ENCODE measurements at places on chromosomes 1 and 21.

DNA sequence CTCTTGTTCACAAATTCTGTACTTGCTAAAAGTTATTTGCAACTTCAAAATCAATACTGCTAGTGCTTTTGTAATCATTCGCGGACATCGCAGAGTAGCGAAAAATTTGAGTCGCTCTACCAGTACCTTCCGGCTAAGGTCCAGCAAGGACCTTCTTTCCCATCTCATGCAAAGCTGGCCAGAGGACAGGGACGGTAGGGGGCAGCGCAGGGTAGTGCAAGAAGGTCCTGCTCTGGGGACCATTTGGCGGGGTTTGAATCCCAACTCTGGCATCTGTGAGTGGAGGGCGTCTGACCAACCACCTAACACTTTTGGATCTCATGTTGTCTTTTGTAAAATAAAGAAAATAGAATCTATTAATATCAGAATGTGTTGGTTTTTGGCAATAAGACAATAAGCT is 258.3 kb downstream of the SPATA17 start:
- DNase-seq: no peak

DNA sequence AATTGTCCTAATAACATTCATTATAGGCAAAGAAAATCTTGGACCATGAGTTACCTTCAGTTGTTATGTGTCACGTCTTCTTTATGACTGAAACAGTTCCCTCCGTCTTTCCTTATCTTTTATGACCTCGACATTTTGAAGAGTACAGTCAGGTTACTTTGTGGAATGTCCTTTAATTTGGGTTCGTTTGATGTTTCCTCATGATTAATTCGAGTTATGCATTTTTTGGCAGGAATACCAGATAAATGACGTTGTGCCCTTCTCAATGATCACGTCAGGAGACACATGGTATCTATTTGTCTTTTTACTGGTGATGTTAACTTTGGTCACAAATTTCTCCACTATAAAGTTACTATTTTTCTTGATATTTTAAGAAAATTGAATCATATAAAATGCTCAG is 17.3 kb upstream of the KLF17 start:
- no peak for DNase-seq

GRCh38 chr1:236124965-236125364 is 17.4 kb upstream of the GPR137B start:
- no peak for DNase-seq

DNA sequence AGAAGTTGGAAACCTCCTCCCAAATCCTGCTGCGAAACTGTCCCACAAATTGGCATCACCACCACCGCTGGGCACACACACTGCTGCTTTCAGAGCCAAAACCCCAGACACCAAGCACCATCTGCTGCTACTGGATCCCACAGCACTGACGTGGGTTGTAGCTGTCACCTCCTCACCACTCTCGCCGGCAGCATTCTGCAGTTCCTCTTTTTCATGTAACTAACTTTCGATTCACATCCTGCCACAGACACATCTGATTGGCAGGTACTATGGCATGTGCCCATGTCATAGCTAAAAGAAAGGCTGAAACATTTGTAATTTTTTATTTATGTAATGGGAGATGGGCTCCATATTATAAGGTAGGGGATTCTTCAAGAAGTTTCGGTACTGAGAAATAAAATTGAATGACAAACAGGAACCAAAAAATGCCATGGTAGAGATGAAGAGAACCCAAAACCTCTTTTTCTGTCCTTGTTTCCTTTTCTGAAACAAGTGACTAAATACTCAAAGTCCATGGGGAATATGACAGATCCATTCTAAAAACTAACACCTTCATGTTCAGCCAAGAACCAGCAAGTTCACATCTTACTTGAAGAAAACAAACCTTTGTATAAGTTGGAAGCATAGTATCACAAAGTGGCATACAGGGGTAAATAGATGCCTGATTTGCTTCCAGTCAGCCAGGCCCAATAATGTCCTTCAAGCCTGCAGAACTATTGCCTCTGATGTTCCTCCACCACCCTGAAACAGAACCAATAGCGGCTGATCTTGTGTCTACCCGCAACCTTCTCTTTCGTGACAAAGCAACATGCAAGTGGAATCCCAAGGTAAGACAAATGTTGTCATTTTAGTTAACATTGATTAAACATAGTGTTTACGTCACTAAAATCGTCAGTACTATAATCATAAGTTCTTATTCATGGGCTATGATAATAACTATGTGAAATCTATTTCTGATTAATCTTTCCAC is 26.6 kb upstream of the RGS13 start:
- peak; percentile 89 for DNase-seq

DNA sequence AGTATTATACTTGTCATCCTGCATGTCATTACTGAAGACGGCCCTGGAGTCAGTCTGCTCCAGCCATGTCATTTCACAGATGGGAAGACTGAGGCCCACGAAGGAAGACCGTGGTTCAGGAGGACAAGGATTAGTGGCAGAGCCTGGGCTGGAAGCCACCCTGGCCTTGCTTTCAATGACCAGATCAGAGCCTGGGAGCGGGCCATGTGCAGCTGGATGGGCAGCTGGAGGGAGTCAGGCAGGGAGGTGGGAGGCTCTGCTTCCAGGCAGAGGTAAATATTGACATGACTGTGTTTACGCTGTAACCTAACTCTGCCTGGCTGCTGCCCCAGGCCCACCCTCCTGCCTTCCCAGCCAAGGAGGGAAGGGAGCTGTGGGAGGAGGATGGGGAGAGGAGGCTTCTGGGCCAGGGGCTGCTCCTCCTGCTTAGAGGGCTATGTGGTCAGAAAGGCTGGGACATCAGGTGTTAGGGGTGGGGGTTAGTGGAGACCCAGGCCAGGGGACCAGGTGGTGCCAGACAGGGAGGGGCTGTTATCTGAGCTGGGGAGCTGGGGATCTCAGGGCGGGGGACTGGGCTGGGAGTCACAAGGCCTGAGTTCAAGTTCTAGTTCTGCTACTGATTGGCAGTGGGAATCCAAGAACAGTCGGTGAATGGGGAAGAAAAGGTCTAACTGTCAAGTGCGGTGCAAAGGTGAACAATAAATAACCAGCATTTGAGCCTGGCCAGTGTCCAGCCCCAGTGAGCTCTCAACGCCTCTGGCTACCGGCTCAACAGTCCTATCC is 48.5 kb upstream of the ECE1 start:
- DNase-seq: no peak

DNA sequence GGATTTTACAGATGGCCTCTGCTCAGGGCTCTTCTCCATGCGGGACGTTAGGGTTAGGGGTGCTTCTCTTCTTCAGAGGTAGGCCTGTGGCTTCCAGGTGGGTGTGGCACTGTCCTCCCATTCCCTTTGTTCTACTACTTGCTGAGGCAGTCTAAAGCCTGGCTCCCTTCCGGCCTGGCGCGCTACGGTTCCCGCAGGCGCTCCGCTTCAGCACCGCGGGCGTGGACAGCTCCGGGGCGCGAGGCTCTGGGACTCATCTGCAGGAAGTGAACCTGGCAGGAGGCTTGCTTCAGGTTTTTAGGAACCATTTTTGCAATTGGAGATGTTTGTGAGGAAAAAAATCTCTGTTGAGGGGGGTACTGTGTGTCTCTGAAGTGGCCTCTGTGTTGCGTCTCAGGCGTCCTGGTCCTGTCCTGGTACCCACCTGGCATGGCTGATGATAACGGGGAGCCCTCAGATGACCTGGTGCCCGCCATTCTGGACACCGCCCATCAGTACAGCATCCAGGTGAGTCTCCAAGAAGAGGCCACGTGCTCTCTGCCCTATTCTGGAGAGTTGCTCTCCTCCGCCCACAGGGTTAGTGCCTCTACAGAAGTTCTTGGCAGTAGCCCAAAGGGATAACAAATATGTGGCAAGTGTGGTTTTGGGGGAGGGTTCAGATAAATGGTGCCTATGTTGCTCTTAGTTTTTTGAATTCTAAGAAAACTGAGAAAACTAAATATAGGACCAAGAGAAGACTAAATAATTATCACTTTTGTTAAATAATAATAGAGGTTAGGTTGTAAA is 1.9 kb downstream of the MANEAL start:
- DNase-seq: peak; percentile 15

DNA sequence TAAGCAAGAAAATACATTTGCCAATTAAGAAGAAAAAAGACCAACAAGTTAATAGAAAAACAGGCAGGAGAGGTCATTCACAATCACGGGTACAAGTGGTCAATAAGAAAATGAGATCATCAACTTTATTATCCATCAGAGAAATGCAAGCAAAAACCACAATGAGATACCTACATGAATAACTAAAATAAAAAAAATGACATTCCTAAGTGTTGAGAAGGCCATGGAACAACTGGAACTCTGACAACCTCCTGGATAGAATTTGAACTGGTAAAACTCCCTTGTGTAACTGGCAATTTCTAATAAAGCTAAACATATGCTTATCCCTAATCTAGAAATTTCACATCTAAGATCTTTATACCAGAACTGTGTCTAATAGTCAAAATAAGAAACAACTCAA is 135.4 kb upstream of the BACE2 start:
- no peak for DNase-seq

DNA sequence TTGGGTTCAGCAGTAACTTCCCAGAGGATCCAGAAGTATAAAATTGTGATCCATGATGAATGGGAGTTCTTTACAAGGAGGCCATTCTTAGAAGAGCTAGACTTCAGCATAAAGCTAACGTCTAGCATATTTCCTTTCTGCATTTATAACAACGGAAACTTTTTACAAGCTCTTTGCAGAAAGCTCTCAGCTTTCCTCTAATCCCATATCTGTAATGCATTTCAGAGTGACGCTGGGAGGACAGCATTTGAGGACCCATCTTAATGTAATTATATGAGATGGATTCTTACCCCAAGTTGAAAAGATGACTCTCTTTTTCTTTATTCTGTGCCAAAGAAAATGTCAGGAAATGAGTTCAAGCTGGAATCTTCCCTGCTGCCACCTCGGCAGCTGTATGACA is 132.0 kb upstream of the CACHD1 start:
- DNase-seq: no peak

DNA sequence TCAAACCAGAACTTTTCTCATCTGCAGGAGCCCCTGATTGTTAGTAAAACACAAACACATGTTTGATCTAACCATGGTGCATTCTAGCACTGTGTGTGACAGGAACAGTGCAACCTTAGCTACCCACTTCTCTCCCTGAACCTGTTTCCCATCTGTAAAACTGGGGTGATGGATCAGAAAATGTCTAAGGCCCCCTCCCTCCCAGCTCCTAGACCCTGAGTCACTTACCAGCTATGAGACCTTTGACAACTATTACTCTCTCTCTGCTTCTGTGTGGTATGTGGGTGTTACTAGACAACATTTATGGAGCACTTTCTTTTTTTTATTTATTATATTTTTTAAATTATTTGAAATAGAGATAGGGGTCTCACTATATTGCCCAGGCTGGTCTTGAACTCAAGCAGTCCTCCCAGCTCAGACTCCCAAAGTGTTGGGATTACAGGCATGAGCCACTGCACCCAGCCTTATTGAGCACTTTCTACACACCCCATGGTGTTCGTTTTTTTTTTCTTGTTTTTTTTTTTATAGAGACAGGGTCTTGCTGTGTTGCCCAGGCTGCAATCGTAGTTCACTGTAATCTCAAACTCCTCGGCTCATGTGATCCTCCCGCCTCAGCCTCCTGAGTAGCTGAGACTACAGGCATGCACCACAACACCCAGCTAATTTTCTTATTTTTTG is 2.6 kb downstream of the INPP5B start:
- DNase-seq: no peak

DNA sequence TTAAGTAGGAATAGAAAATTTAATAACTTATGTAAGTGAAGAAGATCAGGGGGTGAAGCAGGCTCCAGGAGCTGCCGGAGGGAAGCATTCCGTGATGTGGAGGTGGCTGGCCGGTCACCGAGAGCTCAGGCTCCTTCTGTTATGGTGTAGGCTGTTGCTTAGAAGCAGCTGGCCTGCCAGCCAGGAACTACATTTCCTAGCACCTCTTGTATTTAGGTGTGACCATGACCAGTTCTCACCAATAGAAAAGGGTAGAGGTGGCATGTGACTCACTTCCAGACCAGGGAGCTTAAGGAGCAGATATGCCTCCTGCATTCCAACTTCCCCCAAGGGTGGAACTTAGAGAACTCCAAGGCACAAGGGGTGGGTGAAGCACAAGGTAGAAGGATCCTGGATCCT is 120.7 kb downstream of the ACTL8 start:
- DNase-seq: no peak

GRCh38 chr1:39538531-39539251 is 37.9 kb downstream of the PABPC4 start:
- DNase-seq: no peak

- DNase-seq: no peak
Measured at GRCh38 chr1:195831789-195832188, 776.5 kb downstream of the KCNT2 start.

DNA sequence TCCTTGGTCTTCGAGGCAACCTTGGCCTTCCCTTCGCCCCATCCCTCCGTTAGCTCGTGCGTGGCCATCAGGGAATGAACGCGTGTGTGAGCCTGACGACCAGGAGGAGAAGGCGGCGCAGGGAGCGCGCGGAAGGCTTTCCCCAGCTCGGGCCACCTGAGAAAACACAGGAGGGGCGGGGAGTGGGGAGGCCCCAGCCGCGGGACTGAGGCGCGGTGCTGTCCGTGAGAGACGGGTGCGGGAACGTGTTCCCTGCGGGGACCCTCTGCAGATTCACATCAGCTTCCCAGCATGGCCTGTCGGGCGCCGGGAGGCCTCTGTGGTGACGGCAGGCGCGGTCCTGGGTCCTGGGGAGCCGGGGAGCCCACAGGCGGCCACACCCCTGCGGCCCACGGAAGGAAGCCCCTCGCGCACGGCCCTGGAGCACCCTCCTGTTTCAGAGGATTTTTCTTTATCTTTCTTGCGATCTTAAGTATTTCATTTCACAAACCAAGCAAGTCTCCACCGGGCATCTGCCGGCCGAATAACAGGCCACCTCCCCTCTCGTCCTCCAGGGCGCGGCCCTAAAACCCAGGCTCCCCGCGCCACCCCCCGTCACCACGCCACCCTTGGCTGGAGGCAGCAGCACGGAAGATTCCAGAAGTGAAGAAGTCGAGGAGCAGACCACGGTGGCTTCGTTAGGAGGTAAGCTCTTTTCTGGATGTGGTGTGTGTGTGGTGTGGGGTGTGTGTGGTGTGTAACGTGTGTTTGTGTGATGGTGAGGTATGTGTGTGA is 66.3 kb downstream of the SLC19A1 start:
- no peak for DNase-seq

GRCh38 chr1:181189691-181190363 is 101.3 kb downstream of the IER5 start:
- DNase-seq: peak; percentile 59

GRCh38 chr1:190140644-190141043 is 337.0 kb downstream of the BRINP3 start:
- no peak for DNase-seq

- no peak for DNase-seq
Measured at GRCh38 chr1:61223140-61223539, 140.8 kb downstream of the NFIA start.

GRCh38 chr1:178484698-178485225 is 12.0 kb downstream of the CLEC20A start:
- no peak for DNase-seq

- no peak for DNase-seq
Measured at GRCh38 chr21:28633839-28634555, 358.7 kb downstream of the LTN1 start.

DNA sequence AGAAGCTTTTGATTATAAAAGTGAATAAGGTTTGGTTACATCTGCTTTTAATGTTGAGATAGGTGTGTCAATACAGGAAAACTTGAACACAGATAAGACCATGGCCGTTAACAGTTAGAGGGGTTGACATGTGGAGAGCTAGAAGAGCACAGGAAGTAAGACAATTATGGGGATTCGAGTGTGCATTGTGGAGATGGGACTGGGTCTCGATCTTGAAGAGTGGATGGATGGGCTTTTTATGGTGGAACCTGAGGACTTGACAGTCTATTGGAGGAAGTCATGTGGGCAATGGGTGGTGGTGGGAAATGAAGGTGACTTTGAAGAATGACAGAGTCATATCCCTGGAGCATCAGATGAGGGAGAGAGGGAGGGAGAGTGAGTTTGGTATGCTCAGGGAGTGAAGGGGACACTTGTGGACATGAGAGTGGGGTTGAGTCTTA is 12.1 kb downstream of the DYRK1A start:
- DNase-seq: no peak
